Heart left ventricle (tissue), 16 donors: ENCODE measurements at places on chromosomes 6 and 20. TPM values are rescaled to one million over a fixed set of nuclear protein-coding genes. Genes with fewer than 3 reads are reported as not detected.

Gene IL20RA
- total RNA-seq: 6.9 TPM

Gene ARMC12
- 0.19 TPM for total RNA-seq

Gene AKAP12
- 10.0 TPM for total RNA-seq

DNA sequence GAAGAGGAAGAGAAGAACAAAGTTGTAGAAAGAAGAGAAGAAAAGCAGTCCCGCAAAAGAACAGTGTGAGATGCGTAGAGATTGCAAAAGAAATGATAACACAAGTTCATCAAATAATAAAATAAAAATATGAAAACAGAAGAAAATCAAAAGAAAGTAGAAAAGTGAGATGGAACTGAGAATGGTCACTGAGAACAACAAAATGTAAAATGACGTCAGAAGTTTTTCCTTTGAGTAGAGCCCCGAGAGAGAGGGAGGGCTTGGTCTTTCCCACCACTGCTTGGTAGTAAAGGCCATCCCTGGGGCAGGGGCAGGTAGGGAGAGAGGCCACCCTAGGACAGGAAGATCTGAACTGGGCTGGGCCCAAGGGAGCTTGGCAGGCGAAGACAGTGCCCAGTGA lies 533.7 kb downstream of the QKI start:
- peaks cover 17% of the 10 kb centered on the region for H3K4me1 ChIP-seq
- no peak overlapping the region for H3K27ac ChIP-seq
- no peaks in the 10 kb centered on the region for H3K36me3 ChIP-seq
- no peaks in the 10 kb centered on the region for H3K27me3 ChIP-seq

DNA sequence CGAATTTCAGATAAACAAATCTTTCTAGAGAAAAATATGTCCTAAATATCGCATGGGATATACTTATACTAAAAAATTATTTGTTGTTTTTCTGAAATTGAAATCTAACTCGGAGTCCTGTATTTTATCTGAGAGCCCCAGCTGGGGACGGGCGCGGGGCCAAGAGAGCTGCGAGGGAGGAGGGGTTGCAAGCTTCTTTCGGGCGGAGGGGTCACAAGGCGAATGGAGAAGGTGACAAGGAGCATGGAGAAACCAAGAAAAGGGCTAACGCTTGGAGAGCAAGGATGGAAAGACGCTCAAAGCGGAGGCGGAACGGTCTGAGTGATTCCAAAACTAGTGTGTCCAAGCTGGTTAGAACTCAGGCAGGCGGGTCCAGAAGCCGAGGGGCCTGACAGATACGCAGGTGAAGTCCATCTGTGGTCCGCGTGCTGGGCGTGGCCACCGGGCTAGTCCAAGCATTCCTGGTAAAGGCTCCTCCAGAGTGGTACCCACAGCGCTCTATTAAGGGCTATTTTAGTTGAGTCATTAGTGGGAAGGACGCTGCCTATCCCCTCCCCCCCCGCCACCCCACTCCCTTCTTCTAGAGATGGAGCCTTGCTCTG lies 41.5 kb upstream of the ZNFX1 start:
- peaks cover 16% of the 10 kb centered on the region for H3K27me3 ChIP-seq
- H3K4me1 ChIP-seq: peaks cover 18% of the 10 kb centered on the region
- peak overlapping the region; percentile 6 for H3K4me3 ChIP-seq

DNA sequence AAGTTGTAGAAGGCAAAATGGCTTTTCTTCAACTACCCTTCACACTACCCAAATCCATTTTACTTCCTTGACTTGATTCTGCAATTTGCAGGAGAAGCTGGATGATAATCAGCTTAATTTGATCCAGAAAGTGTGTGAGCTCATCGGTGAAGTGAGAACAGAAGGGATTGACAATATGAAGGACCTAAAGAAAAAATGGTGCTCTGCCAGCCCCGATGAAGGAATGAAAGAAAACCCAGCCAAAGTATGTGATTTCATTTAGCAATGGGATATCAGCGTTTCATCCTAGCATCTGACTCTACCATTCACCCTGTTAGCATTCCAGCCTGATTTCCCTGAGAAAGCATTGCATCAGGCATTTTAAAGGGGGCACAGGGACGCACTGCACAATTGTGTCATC lies 41.5 kb downstream of the CD164 start:
- H3K27me3 ChIP-seq: no peaks in the 10 kb centered on the region
- DNase-seq: no peak
- no peak overlapping the region for H3K27ac ChIP-seq

- H3K4me1 ChIP-seq: peaks cover 36% of the 10 kb centered on the region
- DNase-seq: no peak
- H3K4me3 ChIP-seq: no peak overlapping the region
- no peak overlapping the region for H3K27ac ChIP-seq
- no peaks in the 10 kb centered on the region for H3K36me3 ChIP-seq
Observed at GRCh38 chr20:3316136-3316535, 77.1 kb upstream of the SLC4A11 start.

- H3K4me3 ChIP-seq: no peak overlapping the region
- no peak for DNase-seq
- no peaks in the 10 kb centered on the region for H3K27me3 ChIP-seq
- no peaks in the 10 kb centered on the region for H3K36me3 ChIP-seq
- no peaks in the 10 kb centered on the region for H3K4me1 ChIP-seq
- H3K27ac ChIP-seq: no peak overlapping the region
Observed at GRCh38 chr6:6795393-6795792, 206.9 kb downstream of the LY86 start.

DNA sequence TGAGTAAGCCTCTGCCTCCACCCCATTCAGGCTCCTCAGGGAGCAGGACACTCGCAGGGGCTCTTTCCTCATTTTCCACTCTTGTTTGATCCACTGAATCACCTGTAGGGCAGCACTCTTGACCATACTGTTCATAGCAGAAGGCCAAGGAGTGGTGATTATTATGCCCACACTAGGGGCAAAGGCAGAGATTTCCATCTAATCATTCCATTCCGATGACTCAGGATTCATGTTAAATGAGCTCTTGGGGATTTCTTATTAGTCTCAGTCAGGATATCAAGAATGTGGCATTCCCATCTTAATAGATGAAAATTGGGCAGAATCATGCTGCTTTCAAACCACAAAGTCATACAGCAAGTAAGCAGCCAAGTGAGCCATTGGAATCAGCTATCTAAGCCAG lies 101.9 kb upstream of the MOCS1 start:
- no peaks in the 10 kb centered on the region for H3K4me1 ChIP-seq
- no peak overlapping the region for H3K4me3 ChIP-seq
- no peaks in the 10 kb centered on the region for H3K36me3 ChIP-seq
- no peak for DNase-seq
- peaks cover 5% of the 10 kb centered on the region for H3K27me3 ChIP-seq

- no peak overlapping the region for H3K27ac ChIP-seq
- H3K36me3 ChIP-seq: no peaks in the 10 kb centered on the region
- no peak for DNase-seq
Observed at GRCh38 chr20:16711661-16712258, 18.1 kb upstream of the SNRPB2 start.

DNA sequence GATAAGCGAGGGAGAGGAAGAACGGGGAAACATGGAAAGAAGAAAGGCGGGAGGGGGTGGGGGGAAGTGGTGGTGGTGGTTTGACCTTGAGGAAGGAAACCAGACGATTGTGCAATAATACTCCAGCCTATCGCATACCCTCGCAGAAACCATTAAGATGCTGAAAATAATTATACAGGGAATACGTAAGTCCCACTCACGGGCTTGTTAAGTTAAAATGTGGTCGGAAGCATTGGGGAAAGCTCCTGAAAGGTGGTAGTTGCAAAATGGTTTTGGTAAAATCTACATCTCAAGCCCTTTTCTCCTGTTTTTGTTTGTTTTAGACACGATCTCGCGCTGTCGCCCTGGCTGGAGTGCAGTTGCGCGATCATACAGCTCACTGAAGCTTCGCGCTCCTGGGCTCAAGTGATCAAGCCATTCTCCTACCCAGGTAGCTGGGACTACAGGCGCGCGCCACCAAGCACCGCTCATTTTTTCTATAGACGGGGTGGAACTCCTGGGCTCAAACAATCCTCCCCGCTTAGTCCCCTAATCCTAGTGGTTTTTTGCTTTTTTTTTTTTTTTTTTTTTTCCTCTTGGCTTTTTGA lies 128.9 kb upstream of the ZNF184 start:
- H3K36me3 ChIP-seq: no peaks in the 10 kb centered on the region
- H3K4me1 ChIP-seq: no peaks in the 10 kb centered on the region
- DNase-seq: no peak

GRCh38 chr20:1313236-1313964 lies 15.5 kb downstream of the SDCBP2 start:
- peaks cover 11% of the 10 kb centered on the region for H3K4me1 ChIP-seq
- no peaks in the 10 kb centered on the region for H3K27me3 ChIP-seq
- H3K4me3 ChIP-seq: peak overlapping the region; percentile 50
- H3K27ac ChIP-seq: no peak overlapping the region
- no peaks in the 10 kb centered on the region for H3K36me3 ChIP-seq
- DNase-seq: peak; percentile 81
